ENCODE measurements at places on chromosomes 3 and 15.

DNA sequence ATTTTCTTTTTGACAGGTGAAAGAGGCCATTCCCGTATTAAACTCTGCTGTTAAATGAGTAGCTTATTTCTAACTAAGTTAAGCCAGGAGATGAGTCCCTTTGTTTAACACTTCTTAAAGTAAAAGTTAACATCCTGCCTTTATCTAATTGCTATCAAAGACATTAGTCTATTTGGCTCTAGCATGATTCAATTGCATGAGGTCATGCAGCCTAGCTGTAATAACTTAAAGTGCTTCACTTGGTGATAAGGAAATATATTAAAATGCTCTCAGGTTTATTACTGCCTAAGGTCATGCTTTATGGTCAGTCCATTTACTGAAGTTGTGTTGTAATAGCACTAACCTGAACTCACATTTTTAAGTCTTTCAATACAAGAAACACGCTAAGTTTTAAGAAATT, 82.3 kb upstream of the MLF1 start:
- no peak for DNase-seq

GRCh38 chr3:156750191-156750873, 75.8 kb upstream of the LEKR1 start:
- no peak for DNase-seq

DNA sequence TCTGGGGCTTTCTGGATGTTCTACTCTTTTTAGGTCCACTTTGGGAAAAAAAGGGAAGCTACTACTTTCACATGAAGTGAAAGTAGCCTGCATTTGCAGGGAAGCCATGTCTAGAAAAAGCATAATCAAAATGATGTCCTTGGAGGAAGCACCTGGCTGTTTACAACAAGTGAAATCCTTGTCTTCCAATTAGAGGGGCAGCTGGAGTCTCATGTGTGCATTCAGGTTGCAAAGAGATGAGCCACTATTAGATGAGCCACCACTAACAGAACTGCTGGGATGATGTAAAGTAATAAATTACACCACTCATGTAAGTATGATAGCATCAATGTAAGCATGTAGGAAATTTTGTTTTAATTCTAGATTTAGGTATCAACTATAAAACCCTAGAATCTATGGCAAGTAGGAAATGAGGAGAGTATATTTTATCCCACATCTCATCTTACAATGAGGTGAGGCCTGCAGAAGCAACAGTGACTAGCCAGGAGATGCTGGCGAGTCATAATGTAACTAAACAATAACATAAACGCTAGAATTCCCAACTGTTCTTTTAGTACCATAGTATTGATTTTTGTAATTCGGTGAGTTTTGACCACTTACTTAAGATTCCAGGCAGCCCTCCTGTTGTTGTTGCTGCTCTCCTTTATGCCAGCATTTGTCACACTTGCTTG, 75.9 kb downstream of the TMEM108 start:
- DNase-seq: no peak

DNA sequence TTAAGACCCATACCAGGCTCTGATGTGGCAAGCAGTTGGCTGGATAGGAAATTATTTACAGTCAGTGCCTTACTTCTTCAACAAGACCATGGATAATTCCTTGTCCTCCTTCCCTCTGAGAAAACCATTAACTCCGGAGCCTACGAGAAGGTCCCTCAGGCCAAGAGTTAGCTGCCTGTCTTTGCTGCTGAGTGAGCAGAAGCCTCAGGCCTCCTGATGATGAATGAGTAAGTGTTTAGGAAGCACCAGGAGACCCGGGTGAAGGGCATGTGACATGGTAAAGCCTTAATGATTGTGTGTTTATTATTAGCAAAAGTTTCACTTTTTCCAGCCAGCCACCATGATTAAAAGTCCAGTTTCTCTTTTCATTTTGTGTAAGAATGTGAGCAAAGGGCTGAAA, 174.9 kb upstream of the TOPAZ1 start:
- DNase-seq: no peak

GRCh38 chr3:121232309-121233225, 313.2 kb downstream of the POLQ start:
- DNase-seq: no peak

- no peak for DNase-seq
Measured at GRCh38 chr3:127959041-127959440, 44.0 kb downstream of the KBTBD12 start.

GRCh38 chr3:135324301-135324700, 529.2 kb downstream of the EPHB1 start:
- no peak for DNase-seq

DNA sequence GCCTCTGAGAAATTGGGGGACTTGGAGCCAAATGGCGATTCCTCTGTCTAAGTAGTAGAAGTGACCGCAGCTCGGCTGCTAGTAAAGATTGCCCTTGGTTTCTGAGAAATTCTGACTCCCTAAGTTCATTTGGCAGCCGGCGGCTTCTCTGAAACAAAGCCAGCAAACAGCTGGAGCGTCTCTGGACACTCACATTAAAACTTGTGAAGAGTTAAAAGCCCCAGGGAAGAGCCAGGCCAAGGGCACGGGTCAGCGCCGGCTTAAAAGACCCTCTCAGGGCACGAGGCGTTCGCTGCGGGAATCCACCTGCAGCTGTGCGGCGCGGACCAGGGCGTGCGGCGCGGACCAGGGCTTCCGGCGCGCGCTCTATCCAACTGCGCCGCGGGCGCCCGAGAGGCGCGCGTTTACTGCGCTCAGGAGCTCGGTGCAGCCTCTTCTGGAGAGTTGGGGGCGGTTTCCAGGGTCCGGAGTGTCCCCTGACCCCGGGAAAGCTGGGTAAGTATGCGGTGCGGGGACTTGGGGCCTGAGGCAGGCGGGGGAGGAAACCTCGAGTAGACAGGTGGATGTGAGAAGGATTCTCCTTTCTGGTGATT, at the start of gene COL6A5:
COL6A5 (plus strand) TSS at position 186 of the 593 bp plus-strand sequence. CDS start 27,967 bp downstream, outside the sequence.
- no peak for DNase-seq

DNA sequence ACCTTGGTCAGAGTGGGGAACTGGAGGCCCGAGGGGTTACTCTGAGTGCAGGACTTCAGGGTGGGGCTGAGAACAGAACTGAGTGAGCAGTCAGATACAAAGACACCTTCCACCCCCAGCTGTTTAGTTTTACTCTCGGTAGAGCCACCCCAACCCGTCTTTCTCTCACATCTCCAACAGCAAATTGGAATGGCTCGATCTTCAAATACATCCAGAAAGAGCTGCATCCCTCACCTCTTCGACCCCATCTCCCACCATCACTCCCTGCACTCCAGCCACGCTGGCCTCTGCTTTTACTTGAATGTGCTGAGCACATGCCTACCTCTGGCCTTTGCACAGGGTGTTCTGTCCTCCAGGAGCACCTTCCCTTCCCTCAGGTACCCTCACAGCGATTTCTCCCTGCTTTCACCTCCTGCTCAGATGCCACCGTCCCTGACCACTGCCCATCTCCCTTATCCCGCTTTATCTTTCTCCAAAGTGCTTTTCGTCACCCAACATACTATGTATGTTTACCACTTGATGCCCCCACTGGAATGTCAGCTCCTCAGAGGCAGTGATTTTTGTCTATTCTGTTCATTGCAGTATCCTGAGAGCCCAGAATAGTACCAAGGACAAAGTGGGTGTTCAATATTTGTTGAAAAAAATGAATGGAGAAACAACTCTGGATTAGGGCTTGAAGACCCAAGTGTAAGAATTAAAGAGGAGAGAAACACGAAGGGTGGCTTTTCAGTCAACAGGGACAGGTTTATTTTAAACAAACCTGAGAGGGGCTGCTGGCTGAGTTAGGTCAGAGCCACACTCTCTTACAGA, 4.4 kb downstream of the CHCHD4 start:
- DNase-seq: no peak

DNA sequence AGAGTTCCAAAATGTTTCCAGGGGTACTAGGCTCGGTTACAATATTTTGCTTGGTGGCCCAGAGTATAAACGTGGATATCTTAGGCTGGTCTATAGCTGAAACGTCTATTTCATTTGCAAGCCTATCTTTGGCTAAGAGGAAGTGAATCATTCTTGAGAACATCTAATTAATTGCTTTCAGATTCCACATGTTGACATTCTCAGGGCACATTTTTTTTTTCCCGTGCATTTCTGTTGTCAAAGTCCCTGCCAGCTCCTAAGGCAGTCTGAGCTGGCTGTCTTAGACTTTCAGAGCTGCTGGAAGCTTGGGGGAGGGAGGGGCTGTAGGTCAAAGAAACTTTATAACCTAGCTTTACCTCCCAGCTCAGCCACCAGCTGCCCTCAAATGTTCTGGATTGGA, 23.2 kb upstream of the LAMP3 start:
- DNase-seq: no peak

DNA sequence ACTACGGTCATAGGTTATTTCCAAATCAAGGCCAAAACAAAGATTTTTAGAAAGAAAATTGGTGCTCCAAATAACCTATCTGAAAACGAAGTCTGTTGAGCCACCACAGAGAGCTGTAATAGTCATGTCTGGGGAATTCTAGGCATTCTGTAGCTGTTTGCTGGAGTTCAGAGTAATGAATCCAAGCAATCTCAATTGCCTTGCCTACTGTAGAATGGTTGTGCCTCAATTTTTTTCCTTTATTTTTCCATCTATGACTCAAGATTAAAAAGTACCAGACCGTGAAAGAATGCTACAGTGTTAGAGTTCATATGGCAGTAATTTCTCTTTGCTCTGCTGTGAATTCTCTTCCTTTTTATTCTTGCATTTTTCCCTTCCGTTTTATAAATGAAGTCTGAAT, 1007.2 kb upstream of the ALCAM start:
- no peak for DNase-seq

- DNase-seq: no peak
Measured at GRCh38 chr15:28927043-28927442, 41.3 kb downstream of the APBA2 start.

GRCh38 chr3:53337167-53337940, 10.0 kb downstream of the DCP1A start:
- no peak for DNase-seq

DNA sequence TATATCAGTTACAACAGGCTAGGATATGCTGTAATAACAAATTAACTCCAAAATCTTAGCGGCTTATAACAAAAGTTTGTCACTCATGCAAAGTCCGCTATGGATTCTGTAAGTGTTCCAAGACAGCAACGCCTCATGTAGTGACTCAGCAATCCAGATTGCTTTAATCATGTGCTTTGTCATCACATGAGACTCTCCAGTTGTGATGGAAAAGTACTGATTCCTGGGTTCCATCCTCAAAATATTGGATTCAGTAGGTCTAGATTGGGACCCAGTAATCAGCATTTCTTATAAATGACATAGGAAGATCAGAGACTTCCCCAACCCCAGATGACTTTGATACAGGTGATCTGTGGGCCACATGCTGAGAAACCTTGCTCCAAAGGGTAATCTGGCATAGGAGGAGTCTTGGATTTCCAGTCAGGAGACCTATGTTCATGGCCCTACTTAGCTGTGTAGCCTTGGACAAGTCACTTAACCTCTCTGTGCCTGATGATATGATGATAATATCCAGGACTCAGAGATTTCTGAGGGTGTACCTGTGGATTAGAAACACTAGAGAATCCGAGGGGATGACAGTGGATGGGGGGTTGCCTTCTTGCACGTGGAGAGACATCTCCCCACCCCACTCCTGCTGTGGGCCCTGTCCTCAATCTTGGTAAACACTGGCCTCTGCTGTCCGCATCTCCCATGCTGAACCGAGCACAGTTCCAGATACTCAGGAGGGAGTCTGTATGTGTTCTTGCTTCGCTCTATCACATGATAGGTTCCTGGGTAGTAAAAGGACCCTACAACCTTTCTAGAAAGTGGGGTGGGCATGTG, 65.5 kb downstream of the CORO2B start:
- DNase-seq: no peak

DNA sequence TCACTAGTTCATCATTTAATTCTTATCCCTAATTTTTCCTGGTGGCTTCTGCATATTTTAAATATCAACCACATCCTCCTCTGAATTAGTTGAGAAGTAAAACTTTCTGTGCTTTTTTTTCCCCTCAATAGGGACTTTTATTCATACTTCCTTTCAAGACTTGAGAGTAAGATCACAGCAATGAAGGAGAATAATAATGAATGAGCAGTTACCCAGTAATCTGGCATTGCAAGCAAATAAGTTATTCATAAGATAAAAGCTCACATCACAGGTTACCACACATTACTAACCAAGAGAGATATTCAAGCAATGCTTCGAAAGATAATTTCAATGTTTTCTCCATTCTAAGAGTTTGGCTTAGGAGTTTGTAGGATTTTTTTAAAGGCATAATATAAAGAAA, 50.3 kb downstream of the BTLA start:
- DNase-seq: no peak

GRCh38 chr3:136787349-136787748, 31.6 kb upstream of the SLC35G2 start:
- no peak for DNase-seq

DNA sequence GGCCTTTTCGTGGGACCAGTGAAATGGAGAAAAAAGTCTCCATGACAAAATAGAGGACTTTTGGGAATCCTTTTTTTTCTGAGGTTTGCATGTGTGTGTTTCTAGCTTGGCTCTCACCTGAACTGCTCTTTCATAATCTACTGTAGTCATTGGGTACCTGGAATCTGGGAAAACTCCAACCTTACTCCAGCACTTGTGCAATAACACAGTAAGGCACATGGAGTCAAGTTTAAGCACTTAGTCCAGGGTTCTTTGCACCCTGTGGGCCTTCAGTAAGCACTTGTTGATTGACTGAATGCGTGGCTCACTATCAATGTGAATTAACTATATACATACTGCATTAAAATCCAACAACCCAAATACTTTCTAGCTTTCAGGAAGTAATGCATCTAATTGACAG, 299.5 kb downstream of the ZBTB20 start:
- DNase-seq: no peak

- DNase-seq: no peak
Measured at GRCh38 chr3:127096256-127097071, 96.5 kb upstream of the PRR23E start.

GRCh38 chr3:46012246-46012645, 15.0 kb downstream of the XCR1 start:
- no peak for DNase-seq

DNA sequence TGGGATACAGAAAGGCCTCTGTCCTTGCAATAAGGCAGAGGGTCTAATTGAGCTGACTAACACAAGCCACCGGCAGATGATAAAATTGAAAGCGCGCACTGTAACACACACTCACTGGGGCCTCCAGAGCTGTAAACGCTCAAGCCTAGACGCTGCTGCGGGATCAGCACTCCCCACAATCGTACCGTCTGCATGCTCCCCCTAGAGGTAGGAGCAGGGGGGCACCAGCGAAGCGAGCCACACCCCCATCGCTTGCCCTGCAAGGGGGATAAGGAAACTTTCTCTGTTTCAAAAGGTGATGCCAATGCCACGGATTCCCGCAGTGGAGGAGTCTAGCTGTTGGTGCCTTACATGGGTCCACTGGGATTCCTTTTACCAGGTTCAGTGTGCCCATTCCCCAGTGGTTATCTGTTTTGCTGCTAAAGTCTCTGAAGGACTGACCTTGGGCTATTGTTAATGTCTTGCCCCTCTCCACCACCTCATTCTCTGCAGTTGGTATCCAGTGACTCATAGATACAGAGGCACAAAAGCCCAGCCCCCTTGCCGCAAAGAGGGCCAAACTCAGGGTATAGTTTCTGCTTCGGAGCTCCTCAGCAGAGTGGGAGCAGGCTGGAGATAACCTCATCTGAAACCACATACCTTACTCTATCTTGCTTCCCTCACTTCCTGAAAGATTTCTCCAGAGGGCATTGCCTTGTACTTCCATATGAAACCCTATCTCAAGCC, 139.3 kb upstream of the KBTBD8 start:
- DNase-seq: no peak

Data from stimulated activated CD8-positive, alpha-beta memory T cell treated with anti-CD3 and anti-CD28 coated beads, Interleukin-7, amount 100 ng/mL, for 24 hours (primary cell).